Chondrocyte (in vitro differentiated cells): ENCODE measurements at places on chromosomes 6 and 20.
A peak's percentile ranks its signal among the peaks of the same experiment; 100 is the strongest.

GRCh38 chr6:110472739-110473138 is 3.7 kb downstream of the SLC22A16 start:
- no peak for DNase-seq

- DNase-seq, result no peak
Observed at GRCh38 chr20:16922834-16923233, 174.7 kb downstream of the OTOR start.

DNA sequence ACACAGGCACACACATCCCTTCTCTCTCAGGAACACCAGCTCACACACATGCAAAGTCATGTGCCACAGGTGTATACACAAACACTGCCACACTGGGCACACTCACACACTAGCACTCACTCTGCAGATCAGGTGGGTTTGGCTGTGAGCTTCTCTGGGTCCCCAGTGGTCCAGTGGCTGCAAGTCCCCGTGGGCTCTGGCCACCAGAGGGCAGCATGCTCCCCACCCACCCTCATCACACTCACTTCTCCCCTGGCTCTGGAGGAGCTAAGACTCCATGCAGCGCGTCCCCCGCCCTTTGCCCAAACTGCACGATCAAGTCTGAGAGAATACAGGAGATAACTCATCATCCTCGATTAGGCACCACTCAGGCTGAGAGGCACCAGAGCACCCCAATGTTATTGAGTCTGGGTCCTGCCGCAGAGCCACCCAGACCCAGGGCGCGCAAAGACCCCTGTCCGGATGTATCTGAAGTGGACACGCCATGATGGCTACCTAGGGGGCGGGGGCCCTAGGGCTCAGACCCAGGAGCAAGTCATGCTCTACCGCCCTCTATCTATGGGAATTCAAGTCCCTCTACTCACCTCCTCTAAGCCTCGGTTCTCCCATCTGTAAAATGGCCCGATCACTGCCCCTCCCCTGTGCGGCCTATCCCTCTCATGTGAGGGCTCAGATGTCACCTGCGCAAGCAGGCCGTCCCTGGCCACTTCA is 90.5 kb downstream of the GRM4 start:
- DNase-seq, result no peak

- DNase-seq, result no peak
Observed at GRCh38 chr6:453152-453551, 61.6 kb downstream of the IRF4 start.

GRCh38 chr20:10113746-10114145 is 79.0 kb downstream of the ANKEF1 start:
- no peak for DNase-seq

- DNase-seq, result peak; percentile 88
Observed at GRCh38 chr6:137493218-137494038, 766 bp downstream of the OLIG3 start.

DNA sequence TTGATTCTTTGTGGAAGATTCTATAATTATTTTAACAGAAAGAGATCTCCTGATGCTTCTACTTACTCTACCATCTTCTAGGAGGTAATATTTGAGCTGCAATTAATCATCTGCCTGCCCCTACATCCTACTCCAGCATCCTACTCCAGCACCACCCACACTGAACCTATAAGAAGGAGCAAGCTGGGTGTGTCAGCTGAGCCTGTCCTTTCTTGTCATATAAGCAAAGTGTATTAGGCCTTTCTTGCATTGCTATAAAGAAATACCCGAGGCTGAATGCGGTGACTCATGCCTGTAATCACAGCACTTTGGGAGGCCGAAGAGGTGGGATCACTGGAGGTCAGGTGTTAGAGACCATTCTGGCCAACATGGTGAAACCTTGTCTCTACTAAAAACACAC is 84.2 kb upstream of the ARG1 start:
- DNase-seq, result no peak

DNA sequence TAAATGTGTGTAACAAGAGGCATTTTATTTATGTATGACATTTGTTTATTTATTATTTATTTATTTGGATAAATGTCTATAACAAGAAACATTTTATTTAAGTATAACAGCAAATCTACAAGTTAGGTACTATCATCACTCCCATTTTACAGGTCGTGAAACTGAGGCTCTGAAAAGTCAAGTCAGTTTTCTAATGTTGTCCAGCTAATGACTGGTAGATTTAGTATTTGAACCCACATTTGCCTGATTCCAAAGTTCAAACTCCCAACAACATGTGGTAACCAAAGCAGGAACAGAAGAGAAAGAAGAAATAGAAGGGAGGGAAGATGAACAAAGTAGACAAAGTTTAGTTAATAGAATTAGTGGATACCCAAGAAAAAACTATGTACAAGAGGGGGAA is 32.9 kb downstream of the BCAS1 start:
- no peak for DNase-seq

DNA sequence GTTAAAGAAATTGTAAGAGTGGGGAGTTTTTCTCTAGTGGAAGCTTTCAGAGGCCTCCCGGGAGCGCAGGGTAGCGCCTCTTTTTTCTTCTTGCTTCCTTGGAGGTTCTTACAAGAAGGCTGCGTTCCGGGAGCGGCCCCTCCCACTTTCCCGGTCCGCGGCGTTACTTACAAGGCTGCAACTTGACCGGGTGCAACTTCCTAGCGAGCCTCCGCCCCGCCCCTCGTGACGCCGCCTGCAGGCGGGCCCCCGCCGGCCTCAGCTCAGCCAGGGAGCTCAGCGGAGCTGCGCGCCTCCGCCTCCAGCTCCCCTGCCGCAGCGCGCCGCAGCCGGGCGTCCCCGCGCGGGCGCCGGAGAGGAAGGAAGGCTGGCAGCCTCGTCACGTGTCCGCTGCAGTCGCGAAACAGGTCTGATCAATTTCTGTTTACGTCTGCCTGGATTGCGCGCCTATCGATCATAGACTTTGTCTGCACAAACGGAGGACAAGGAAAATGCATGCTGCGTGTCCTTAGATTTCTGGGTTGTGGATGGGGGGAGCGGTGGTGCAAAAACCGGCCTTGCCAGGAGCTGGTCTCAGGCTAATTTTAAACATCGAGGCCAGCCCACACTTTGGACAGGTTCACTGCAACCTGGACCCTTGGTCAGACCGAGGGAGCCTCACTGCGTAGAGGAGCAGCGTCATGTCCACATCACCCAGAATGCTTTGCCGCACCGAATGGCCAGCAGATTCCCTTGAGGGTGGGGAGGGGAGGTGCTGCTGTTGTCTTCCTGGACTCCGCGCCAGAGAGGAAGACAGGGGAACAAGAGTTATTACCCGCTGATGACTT is at the start of the genes FAM217B and PPP1R3D:
Gene FAM217B (plus strand): TSS at position 261 of the 827 bp plus-strand sequence. CDS start 3,555 bp downstream, outside the sequence.
Gene PPP1R3D (minus strand): TSS at position 177 of the 827 bp plus-strand sequence. CDS start 374 bp downstream, outside the sequence.
- peak; percentile 98 for DNase-seq

- no peak for DNase-seq
Observed at GRCh38 chr6:24929242-24929641, 6.5 kb downstream of the RIPOR2 start.
